Suppressor macrophage treated with lipopolysaccharide for 4 hours (primary cell): ENCODE measurements at places on chromosomes 7 and 10.

GRCh38 chr7:122902751-122903495 is 16.7 kb upstream of the CADPS2 start:
- no peak for DNase-seq

DNA sequence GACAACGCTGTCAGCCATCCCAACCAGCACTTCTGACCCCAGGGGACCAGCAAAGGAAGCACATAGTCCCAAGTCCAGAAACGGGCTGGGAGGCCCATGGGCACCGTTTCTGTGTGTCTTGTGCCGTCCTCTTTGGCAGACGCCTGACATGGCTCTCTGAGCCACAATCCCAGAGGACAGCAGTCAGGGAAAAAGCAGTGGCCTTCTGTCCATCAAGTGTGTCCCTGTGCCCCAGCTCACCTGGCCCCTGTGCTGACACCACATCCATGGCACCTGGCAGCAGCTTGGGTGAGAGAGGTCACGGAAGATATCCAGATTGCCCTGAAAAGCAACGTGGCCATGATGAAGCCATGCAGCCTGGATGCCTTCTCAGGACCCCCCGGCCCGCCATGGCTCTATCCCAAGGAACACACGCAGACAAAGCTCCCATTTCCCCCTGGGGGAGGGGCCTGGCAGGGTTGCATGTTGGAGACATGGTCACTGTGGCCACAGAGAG is 38.1 kb upstream of the ANTXRL start:
- no peak for DNase-seq

DNA sequence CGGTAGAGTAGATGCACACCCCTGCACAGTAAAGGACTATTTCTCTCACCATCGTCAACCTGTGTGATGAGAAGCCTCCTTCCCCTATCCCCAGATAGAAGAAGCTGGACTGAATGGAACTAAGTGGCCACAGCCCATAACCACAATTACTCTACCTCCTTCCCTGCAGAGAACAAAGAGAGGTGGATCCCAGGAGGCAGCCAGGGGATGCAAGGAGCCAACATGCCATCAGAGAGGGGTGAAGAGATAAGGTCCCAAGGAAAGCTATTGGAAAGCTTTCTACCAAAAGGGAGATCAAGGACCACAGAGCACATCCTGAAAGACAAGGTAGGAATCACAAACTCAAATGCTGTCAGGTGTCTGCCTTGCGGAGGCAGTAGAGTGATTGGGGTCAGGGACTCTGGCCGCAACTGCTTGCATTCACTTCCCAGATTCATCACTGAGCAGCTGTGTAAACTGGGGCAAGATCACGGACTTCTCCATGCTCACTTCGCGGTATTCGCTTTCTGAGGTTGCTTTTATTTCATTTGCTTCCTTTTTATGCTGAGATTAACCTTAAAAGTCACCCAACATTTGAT is 81.6 kb upstream of the MYO3A start:
- DNase-seq, result no peak

GRCh38 chr7:157759246-157759805 is 422.5 kb downstream of the DNAJB6 start:
- DNase-seq, result no peak

- DNase-seq, result peak; percentile 92
Observed at GRCh38 chr7:20238754-20239324, 21.7 kb upstream of the MACC1 start.

- DNase-seq, result peak; percentile 52
Observed at GRCh38 chr7:116097365-116098009, 66.9 kb upstream of the TFEC start.

- no peak for DNase-seq
Observed at GRCh38 chr10:7159928-7160327, 250.9 kb downstream of the SFMBT2 start.

- DNase-seq, result no peak
Observed at GRCh38 chr10:89479771-89480446, 55.5 kb downstream of the SLC16A12 start.

DNA sequence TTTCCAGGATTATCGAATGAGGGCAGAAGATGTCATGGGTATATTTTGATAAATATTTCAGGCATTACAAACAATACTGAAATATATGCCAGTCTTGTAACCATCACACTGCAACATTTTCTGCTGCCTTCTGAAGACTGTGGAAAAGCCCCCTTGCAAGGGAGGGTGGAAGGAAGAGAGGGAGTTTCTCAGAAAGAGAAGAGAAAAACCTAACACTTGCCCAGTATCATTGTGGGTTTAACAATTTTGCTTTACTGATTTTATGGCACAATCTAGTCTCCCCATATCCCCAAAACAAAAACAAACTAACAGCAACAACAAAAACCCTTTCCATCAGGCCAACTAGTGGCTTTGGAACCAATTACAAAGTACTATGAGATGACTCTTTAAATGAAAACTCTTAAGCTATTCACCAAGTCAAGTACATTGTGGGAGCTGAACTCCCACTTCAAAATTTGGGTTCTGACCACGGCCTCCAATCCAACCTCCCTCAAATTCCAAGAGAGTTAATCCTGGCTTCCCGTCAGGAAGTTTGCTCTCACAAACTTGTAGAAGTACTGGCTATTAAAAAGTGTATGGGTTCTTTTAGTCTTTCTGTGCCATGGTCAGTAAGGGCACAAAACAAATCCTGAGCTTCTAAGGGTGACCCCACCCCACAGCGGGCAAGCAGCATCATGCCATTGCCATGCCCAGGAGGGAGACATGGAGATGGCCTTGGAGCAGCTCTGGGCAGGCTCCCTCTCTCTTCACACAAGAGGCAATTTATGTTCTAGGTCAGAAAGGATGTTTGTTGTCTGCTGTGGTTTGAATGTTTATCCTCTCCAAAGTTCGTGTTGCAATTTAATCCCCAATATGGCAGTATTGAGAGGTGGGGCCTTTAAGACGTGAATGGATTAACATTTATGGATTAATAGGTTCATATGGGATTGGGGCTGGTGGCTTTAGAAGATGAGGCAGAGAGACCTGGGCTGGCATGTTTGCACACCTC is 96.3 kb downstream of the JAZF1 start:
- no peak for DNase-seq

DNA sequence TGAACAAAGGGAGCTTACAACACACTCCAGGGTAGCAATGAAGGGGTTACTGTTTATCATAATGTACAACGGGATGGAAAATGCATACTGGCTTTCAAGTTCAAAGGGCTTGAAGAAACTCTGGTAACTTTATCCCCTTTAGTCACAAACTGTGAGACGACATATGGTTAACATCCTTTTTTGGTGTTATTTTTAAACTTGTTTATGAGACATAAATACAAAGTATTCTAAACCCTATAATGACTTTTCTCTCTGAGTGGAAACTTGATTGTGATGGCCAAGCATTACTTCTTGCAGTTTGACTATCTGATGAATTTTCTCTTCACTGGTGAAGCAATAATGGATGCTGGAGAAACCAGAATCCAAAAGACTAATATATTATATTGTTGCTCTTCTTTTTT is 62.0 kb upstream of the SEMA3A start:
- DNase-seq, result no peak

GRCh38 chr7:47571331-47572093 is 10.4 kb downstream of the TNS3 start:
- peak; percentile 70 for DNase-seq
